ENCODE measurements at places on chromosomes 2 and 18. TPM values are rescaled to one million over a fixed set of nuclear protein-coding genes. Genes with fewer than 3 reads are reported as not detected.

The NT5C1B gene
- total RNA-seq = not detected

The GLS gene
- total RNA-seq = 149 TPM

The PAX8 gene
- total RNA-seq = 6.5 TPM

- no peaks in the 10 kb centered on the region for H3K36me3 ChIP-seq
- no peak overlapping the region for H3K27ac ChIP-seq
- H3K27me3 ChIP-seq = no peaks in the 10 kb centered on the region
- DNase-seq = no peak
- no peaks in the 10 kb centered on the region for H3K4me1 ChIP-seq
- no peak overlapping the region for H3K4me3 ChIP-seq
Observed at GRCh38 chr18:27824841-27825681, 351.9 kb downstream of the CDH2 start.

The KIF3C gene
- total RNA-seq = 22.2 TPM

Data from tibial nerve (tissue), 4 donors.